Hematopoietic multipotent progenitor cell treated with erythropoietin and hydrocortisone succinate and interleukin-3 and kit ligand, for 8 days (in vitro differentiated cells): ENCODE measurements at places on chromosomes 5 and 9.
A peak's percentile ranks its signal among the peaks of the same experiment; 100 is the strongest.

DNA sequence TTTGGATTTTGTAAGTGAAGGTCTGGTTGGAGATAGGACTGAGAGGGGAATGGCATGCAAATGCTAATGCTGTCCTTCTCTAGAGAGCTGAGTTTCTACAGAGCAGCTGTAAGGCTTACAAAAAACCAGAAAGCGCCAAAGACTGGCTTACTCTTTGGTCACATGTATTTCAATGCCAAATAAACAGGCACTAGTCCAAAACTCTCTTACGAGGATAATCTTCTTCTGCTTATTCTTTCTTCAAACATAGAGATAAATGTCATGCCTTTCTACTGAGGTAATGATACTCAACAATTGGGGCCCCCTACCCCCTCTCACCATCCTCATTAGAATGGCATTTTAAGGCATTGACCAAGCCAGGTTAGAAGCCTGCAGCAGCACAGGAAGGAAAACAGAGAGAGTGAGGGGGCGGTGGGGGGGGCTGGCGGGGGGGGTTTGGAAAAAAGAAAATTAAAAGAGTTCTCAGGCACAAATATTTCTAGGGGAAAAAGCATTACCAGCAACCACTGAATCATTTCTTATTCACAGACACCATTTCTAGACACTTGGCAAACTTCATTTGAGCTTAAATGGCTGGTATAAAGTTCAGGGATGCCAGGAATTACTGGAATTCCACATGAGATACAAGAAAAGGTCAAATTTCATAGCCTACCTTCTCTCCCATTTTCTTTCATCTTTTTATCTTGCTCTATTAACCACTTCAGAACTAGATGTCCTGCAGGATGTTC, 34.0 kb downstream of the PUM3 start:
- no peak for DNase-seq

DNA sequence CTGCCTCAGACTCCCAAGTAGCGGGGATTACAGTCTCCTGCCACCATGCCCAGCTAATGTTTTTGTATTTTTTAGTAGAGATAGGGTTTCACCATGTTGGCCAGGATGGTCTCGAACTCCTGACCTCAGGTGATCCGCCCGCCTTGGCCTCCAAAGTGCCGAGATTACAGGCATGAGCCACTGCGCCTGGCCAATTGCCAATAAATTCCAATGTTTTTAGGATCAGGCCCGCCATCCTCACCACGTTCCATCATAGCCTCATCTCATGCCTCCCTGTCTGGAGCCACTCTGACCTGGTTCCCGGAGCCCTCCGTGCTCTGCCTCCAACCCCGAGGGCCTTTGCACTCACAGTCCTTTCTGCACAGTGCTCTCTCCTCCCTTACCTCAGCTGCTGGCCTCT, 71.5 kb upstream of the RAPGEF1 start:
- no peak for DNase-seq

DNA sequence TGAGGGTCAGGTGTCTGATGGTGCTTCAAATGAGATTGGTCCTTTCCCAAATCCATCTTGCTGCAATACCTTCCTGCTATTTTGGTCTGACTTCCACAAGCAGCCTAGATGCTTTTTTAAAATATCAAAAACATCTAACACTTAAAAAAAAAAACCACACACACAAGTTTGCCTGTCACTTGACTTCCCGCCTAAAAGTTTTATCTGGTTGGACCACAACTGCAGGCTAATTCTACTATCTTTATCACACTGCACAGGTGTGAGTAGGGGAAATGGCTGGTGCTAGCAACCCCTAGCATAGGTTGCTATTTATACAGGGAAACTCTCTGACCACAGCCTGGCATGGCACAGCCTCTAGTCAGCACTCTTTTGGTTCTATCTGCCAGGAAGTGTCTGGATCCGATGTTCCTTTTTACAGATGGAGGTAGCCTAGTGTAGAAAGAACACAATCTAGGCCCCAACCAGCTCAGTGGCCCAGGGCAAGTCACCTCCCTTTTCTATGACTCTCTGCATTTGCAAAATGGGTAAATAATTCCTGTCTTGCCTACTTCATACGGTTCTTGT, at the start of gene HEMGN:
Gene HEMGN (minus strand): TSS at position 92 of the 564 bp plus-strand sequence. CDS start 36 bp downstream, at position 56.
- peak; percentile 99 for DNase-seq

GRCh38 chr5:38245307-38245706, 13.1 kb upstream of the EGFLAM start:
- DNase-seq: no peak

DNA sequence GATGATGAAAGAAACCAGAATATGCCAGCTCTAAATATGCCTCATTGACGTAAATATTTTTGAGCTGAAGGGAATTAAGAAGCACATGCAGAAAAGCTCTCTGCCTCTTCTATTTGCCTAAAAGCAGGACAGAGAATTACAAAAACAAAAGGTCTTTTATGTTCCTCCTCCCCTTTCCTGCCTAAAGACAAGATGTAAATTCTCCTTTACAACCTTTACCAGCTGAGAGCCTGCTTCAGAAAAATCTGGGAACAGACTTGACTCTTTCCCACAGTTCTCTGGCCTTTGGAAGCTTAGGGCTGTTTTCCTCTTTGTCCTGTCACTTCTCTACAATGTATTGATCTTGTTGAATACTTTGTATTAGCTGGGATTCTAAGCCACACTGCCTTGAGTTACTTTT, 199.7 kb downstream of the TMC1 start:
- DNase-seq: no peak

GRCh38 chr9:17600962-17601593, 22.2 kb downstream of the SH3GL2 start:
- DNase-seq: no peak

- DNase-seq: peak; percentile 36
Measured at GRCh38 chr5:150438873-150439546, 10.5 kb downstream of the RPS14 start.

DNA sequence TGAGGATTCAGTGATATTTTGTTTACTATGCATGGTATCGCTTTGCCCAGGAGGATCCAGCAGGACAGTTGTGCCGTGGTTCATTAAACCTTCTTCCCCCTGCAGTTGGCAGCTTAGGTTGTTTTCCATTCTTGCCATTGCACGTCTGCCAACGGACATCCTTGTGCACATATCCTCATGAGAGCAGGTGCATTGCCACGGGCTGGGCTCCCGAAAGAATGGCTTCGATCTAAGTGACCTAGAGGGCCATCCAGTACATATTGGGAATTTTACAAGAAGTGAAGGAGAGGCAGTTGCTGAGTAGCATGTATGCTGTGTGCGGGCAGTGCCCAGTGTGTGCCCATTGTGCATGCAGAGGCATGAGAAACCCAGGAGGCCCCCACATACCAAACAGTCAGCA, 22.1 kb downstream of the HRH2 start:
- DNase-seq: no peak

DNA sequence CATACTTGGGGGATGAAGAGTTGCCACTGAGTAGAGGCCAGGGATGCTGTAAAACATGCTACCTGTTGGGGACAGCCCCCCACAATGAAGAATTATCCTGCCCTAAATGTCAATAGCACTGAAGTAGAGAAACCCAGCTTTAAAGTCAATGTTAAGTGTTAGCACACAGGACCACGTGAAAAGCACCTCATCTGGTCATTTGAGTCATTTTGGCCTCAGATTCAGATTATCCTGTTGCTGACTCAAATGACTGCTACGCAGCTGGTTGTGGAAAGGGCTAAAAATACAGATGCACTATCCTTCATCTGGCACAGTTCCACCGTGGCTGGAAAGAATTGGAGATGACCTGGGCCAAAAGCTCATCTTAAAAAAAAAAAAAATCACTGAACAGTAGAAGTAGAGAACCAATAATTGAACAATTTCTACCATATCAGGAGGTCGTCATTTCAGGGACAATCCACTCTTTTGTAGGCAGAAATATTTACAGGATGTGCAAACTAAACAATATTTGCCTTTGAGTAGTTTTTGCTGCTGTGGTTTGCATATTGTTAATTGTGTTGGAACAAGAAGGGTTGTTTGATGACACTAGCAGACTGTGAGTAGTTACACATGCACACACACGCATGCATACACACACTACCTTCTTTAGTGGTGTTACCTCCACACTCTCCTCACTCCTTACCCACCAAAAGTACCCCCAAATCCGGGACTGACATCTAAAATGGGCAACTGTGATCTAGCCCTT, 195.3 kb upstream of the KLF9 start:
- DNase-seq: no peak

GRCh38 chr5:157744051-157745011, 819 bp downstream of the LSM11 start:
- DNase-seq: peak; percentile 87

DNA sequence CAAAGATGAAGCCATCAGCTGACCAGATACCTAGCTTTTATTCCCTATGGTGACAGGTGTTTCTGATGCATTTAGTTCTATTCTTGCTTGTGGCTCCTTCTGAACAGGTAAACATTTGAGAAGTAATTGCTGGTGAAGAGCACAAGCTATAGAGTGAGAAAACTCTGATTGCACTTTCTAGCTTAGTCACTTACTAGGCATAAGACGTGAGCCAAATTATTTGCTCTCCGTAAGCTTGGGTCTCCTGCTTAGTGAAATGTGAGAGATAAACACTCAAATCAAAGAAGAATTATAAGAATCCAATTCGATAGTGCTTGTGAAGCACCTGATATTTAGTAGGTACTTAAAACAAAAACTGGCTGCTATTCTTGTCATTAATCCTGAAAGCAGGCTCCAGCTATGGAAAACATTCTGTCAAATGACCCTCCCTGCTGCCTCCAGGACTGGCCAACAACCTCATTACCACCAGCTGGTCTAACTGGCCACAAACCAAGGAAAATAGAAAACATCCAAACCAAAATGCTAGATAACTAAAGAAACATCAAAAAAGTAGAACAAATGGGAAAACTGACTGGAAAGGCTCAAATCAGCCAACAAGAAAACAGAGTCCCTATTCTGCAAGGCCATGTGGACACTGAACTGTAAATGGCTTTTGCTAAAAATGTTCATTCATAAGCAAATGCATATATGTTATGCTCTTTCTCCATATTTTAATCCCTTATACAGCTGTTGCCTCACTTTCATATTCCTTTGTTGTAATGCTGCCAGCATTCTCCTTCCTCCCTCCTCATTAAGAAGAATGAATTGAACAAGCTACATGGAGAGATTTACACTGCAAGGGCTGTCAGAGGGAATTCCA, 616.1 kb downstream of the DTWD2 start:
- no peak for DNase-seq

DNA sequence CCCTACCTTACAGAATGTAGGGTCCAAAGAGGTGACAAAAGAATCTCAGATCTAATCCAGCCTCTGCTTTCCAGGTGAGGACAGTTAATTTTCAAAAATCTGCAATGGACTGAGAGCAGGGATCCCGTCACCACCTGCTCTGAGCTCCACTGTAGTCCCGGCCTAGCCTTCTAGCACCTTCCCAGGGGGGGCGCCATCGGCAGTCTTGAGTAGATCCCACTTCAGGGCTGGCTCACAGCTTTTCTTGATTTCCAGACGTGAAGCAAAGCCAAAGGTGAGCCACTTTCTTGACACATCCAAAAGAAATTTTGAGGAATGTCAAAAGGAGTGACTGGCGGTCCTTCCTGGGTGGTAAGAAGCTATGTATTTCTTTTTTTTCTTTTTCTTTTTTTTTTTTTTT, 114.1 kb downstream of the SYK start:
- no peak for DNase-seq

DNA sequence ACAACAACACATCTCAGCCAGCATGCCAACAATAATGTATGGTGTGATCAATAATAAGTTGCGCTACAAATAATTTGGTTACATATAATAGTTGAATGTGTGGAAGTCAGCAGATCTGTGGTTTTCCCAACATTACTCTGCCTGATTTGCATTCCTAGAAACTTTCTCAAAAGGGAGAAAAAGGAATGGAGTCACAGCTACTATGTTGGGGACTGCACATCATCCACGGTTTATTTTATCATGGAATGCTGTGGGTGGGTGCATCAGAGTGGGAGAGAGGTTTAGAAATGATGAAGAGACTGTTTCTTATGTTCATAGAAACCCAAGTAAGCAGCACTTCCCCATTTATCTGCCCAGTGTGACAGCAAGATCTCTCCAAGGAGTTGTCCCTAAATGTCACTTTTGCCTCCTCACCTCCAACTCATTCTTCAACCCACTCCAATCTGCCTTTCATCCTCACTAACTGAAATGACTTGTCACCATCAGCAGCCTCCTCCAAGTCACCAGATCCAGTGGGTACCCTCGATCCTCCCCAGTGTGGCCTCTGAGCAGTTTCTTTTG, 2.8 kb upstream of the SPOCK1 start:
- DNase-seq: no peak

GRCh38 chr9:124345751-124346281, 69.4 kb downstream of the PSMB7 start:
- DNase-seq: no peak

GRCh38 chr5:149207831-149208230, 63.8 kb upstream of the AFAP1L1 start:
- DNase-seq: no peak

GRCh38 chr9:26171691-26172090, 493.4 kb upstream of the TUSC1 start:
- DNase-seq: no peak

DNA sequence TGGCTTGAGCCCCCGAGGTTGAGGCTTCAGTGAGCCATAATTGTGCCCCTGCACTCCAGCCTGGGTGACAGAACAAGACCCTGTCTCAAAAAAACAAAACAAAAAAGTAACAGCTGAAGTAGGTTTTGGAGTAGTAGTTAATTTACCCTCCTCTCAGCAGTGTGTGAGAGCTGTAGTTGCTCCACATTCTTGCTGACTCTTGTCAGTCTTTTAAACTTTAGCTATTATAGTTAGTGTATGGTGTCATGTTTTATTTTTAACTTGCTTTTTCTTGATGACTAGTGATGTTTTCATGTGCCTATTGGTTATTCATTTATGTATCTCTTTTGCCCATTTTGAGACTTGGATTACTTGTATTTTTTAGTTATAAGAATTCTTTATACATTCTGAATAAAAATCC, 52.9 kb upstream of the DHFR start:
- no peak for DNase-seq

- peak; percentile 82 for DNase-seq
Measured at GRCh38 chr5:136174021-136174659, 18.8 kb downstream of the SMIM32 start.

DNA sequence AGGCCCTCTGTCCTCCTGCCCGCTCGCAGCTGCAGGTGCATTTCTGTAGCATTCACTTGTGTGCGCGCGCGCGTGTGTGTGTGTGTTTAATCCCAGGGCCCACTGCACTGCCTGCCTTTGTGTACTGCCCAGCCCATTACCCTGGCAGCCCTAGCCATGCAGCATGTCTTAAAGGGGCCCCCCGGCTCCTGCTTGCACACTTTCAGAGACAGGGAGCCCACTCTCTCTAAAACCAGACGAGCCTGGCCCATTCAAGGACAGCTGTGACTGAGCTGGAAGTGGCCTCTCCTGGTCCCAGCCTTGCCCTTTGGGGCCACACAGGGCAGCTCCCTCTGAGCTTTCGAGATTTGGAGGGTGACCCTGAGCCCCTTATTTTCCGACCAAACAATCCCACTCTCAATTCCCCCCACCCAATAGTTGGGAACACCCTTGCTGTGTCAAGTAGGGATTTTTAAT, 98.9 kb downstream of the DAB2IP start:
- DNase-seq: no peak
